ENCODE measurements at places on chromosomes 1 and 21.

DNA sequence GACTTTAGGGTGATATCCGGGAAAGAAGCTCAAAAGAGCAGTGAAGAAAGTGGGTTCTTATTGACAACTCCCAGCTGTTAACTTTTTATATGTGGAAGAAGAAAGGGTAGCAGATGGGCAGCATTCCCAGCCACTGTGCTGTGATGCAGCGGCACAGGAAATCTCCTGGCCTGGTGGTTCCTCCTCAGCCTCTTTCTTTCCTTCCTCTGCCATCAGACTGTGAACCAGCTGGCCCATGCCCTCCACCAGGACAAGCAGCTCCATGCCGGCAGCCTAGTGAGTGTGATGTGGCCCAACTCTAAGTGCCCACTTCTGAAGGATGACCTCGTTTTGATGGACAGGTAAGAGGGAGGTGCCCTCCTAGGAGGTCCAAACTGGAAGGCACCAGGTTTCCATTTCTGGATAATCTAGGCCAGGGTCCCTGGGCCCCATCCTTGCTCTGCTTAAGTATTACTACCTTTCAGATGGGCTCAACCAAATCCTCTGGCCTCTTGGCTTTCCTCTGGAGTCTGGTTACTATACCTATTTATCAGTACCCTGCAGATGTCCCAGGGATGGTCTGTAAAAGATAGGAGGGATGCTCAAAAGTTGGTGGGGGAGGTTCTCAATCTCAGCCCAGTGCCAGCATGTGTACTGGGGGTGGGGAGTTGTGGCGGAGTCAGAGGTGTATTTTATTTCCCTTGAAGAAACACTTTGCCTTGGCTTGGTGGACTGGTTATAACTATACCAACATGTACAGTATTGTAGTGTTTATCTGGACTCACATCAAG lies 17.0 kb downstream of the MFN2 start:
- no peak for DNase-seq

DNA sequence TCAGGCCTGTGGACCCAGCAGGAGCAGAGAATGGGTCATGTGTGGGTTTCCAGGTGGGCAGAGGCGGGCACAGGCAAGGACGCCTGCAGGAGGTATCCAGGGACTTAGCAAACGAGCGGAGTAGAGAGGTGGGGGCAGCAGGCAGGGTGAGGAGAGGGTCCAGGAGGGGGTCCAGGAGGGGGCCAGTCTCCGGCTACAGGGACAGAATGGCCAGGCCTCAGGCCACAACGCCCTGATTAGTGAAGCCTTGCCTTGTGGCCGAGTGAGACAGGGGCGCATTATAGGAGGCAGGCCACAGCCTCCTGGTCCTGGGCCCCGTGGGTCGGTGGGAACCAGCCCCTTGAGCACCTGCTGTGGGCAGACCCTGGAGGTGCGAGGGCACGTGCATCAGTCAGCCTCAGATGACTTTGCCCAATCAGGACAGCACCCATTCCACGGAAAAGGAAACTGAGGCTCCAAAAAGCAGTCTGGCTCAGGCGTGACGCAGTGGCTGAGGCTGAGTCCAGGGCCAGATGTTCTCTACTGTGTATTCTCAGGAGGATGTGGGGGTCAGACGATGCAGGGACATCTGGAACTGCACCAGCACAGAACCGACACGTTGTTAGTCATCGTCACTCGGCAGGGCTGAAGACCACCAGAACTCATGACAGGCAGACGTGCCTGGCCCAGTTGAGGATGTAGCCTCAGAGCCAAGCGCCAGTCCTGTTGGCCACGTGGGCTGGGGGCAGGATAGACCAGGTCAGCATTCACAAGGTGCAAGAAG lies 113.7 kb downstream of the CRYAA start:
- no peak for DNase-seq

- peak; percentile 58 for DNase-seq
Observed at GRCh38 chr1:216221260-216221700, 202.0 kb downstream of the USH2A start.

DNA sequence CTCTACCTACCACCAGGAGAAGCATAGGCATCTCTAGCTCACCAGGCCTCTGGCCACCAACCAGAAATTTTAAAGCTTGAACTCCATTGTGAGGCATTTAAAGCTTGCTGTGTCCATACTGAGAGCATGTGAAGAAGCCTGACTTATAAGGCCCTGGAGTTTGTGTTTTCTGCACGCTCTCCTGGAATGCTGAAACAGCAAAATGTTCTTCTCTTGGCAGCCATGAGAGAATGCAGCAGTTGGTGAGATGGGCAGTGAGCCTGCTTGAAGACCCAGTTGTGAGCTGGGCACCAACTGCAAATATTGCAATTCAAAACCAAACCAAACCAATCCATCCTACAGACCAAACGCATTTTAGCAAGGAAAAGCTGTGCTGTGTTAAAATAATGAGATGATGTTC lies 170.0 kb upstream of the IVNS1ABP start:
- no peak for DNase-seq

GRCh38 chr1:89287181-89288050 lies 14.8 kb upstream of the GBP5 start:
- DNase-seq: no peak

- DNase-seq: no peak
Observed at GRCh38 chr1:154434346-154435085, 29.4 kb downstream of the IL6R start.

DNA sequence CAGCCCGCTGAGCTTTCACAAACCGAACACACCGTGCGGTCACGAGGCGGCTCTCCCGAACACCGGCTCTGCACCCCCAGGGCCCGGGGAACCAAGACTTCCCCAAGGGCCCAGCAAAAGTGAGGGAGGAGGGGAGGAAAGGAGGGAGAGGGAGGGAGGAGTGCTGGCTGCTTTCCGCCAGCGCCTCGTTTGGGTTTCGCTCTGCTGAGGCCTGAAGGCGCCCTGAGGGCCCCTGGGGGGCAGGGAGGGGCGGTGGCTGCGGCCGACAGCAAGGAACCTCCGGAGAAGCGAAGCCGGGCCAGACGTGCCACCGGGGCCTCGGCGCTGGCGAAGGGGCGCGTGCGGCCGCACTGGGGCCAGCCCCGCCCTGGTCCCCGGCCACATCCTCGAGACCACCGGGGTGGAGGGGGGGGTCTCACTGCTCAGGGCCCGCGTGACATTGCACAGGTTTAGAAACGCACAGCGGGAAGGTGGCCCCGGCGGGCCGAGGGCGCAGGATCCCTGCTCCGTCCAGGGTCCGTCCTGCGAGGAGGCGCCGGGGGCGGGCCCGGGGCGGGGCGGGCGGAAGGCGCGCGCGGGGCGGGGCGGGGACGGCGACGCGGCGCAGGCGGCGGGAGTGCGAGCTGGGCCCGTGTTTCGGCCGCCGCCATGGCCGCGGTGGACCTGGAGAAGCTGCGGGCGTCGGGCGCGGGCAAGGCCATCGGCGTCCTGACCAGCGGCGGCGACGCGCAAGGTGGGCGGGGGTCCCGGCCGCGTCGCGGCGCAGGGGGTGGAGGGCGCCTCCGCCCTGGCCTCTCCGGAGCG lies at the start of gene PFKL:
PFKL (plus strand) TSS at position 596 of the 804 bp plus-strand sequence; CDS start at position 649, 53 bp downstream.
- DNase-seq: no peak

DNA sequence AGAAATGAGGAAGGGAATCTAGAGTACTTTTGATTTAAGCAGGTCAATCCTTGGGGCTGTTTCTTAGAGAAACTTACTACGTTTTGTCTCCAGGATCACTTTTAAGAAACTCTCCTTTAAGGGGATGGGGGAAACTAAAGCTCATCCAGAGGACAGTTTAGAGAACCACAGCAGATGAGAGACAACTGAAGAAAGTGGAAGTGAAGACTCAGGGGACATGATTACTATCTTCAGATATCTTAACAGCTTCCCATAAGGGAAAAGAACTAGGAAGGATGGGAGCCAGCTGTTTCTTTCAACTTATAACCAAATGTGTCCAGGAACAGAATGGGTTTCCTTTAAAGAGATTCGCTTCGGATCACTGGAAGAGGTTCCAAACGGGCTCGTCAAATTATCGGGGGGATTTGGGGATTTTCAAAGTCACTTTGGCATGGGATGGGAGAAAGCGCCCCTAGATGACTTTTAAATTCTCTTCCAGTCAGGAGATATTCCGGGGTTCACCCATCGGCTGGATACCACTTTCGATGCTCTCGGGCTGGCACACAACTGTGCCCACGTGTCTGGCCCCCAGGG lies 1.2 kb downstream of the SCMH1 start:
- DNase-seq: no peak

- DNase-seq: no peak
Observed at GRCh38 chr21:39568361-39568760, 44.4 kb upstream of the B3GALT5 start.

DNA sequence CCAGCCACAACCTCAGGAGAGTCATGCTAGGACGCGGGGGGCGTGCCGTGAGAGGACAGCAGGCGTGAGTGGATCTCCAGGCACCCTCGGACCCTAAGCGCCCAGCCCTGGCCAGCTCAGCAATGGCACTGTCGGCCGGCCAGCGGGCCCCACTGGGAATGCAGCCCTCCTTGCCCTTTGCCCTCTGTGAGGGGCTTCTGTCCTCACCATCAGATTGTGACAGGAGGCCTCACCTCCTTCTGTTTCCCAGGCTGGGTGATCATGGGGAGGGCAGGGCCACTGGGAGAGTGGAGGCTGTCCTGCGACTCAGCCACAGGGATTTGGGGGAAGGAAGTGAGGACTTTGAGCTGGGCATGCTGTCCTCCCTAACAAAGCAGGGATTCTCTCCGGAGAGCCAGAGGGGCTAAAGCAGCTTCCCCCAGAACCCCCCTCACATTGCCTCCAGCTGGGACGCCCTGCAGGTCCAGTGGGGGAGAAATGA lies 6.6 kb upstream of the LRRC3 start:
- DNase-seq: no peak

DNA sequence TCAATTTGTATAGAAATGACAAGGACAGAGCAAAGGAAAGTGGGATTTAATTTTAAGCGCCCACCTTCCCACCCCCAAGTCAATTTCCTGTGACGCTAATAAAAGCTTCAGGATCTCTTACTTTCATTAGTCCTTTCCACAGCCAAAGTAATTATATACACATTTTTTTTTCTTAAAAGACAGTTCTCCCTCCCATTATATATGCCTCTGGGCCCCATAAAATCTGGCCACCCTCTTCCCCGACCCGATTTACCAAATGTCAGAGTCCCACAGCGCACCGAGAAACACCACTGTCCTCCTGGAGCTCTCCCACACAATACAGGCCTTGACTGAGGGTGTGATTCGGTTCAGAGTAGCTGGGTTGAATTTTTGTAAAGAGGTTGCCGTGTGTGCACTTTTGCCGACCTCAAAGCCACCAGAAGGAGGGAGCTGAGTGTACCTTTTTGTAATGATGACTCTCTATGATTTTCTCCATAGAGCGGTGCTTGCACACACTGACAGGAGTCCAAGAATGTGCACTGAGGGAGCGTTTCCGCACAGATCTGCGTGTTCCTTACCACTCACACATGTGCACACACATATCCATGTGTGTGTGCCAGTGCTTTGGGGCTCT lies 26.2 kb upstream of the IL10 start:
- DNase-seq: no peak

- DNase-seq: no peak
Observed at GRCh38 chr1:55400508-55400907, 185.3 kb upstream of the USP24 start.

DNA sequence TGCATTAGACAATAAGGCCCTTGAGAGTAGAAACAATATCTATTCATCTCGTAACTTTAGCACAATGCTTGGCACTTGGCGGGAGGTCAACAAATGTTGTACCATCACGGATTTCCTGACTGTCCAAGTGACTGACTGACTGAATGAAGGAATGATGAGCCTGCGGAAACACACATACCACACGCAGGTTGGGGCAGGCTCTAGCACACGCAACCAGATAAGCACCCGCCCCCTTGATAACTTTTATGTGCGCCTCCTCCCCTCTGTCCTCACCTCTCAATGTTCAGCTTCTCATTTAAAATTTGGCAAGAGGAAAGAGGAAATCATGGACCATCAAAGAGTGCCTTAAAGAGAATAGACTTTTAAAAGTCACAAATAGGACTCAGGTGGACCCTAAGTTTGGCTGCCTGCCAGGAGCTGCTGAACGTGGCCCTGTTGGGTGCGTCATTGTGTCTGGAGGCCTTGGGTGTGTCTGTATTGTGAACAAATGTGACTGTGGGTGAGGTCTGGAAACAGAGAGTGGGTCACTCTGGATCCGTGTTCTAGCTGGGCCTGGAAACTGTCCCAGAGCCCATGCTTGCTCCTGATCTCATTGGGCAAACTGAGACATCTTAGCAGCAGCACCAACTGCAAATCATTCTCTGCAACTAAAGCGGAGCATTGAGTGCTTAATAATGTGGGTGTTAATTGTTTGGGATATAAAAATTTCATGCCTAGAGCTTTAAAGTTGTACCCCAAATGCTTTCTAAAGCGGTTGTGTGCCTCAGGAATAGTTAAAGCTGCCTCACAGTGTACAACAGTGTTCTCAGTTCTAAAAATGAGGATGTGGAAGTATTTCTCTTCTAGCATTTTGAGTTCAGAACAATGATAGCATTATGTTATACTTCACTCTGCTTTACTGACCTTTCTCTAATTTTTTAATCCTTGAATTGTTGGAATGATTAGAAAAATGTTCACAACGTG lies 47.6 kb upstream of the ABCG1 start:
- DNase-seq: no peak

DNA sequence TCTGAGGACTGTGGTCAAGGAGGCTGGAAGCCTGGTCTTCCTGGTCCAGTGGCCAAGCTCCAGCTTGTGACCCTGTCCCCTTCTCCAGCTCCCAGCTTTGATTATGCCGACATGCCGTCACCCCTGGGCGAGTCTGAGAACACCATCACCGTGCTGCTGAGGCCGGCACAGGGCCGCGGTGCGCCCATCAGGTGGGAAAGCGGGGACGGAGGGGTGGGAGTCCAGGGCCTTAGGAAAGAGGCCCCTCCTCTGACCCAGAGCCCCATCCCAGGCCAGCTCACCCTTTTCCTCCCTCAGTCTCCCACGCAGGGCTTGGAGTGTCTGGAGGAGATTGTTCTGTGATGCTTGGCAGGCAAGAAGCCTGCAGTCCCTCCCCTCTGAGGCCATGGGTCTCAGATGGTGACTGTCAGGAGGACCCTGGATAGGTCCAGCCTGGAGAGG lies 43.6 kb downstream of the PTPRU start:
- DNase-seq: no peak

GRCh38 chr21:16522548-16522947 lies 792.8 kb downstream of the USP25 start:
- DNase-seq: no peak

DNA sequence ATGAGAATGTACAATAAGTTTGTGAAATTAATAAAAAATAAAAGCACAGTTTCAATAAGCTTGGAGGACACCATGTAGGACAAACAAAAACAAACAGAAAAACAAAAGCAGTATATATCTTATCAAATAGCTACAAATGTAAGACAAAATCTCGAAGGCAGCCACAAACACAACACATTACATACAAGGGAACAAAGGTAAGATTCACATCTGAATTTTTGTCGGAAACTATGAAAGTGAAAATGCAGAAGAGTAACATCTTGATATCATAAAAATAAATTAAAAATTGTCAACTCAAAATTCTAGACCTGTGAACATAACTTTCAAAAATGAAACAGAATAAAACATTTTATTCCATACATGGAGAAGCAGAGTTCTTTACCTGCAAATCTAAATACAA lies 1049.5 kb upstream of the ADGRL2 start:
- no peak for DNase-seq
